Left renal cortex interstitium (tissue), 4 donors: ENCODE measurements at places on chromosomes 13 and 19.

DNA sequence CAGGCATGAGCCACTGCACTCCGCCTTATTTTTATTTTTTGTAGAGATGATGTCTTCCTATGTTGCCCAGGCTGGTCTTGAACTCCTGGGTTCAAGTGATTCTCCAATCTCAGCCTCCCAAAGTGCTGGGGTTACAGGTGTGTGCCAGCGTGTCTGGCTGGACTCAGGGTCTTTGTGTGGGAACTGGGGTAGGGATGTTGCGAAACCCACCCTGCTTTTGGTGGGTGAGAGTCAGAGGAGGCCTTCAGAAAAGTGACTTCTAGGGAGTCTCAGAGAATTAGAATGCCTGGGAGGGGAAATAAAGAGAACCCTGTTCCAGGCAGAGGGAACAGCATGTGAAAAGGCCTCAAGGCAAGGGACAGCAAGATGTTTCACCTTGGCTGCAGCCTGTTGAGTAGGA, 13.2 kb downstream of the TLE5 start:
- DNase-seq = no peak

- no peak for DNase-seq
Observed at GRCh38 chr13:21010621-21011020, 50.8 kb downstream of the LATS2 start.

DNA sequence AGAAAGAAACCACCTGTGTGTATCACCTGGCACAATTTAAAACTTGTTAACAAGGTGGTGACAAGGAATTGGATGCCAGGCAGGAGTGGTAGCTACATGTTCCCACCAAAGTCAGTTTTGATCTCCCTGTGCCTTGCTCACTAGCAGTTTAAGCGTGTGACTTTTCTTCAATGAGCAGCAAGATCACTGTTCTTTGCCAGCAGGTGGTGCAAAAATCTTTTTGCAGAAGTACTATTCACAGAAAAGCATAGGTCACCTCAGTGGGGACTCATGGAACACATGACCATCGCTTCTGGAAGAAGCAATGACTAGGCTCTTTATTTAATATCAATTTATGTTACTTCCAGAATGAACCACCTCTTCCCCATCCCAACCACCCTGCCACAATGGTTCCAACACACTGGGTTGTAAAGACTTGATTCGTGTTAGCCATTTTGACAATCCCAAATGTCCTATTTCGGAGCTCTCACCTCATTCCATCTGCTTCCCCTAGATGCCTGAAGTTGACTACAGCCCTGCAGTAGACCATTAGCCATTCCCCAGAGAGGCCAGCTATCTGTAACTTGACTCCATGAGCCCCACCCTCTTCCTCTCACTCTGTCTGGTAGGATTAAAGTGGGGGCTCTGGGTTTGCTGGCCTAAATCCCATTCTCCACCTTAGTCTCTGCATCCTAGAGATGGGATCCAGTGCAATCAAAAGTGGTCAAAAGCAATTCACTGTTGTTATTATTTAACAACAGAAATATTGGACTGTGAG, 59.1 kb upstream of the TNFRSF19 start:
- DNase-seq = no peak

DNA sequence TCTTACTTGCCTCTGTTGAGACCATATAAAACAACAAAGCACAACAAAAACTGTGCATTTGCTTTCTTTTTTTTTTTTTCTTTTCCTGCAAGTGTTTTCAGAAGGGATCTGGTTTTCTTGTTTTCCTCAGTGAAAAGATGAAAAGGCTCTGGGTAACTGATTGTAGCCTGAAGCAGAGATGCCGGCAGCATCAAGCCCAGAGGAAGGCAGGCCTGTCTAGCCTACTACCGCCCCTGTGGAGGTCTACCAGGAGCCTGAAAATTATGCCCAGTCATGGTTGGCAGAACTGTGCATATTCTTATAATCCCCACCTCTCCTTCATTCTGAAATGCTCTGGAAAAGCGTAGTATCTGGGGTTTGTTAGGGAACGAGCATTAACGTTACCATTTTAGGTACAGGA, 32.6 kb upstream of the MEDAG start:
- DNase-seq = no peak

- no peak for DNase-seq
Observed at GRCh38 chr13:26601669-26602068, 44.2 kb downstream of the WASF3 start.

GRCh38 chr19:30229525-30230174, 142.5 kb upstream of the ZNF536 start:
- DNase-seq = no peak

DNA sequence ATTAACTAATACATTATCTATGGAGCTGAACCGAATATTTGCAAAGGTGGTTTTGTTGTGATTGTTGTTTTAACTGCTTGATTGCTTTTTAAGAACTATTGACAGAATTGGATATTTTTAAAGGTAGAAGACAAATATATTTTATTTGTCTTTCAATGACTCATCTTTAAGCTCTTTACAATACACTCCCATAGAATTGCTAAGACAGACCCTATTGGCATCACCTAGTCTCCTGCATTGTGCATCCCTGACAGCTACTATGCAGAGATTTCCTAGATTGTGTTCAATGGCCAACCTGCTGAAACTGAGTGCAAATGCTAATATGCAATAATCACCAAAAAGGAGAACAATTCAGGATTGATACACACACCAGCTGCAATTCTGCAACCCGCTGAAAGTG, 19.7 kb upstream of the SCEL start:
- DNase-seq = no peak

GRCh38 chr19:49923055-49924003, 5.7 kb upstream of the ATF5 start:
- DNase-seq = no peak

DNA sequence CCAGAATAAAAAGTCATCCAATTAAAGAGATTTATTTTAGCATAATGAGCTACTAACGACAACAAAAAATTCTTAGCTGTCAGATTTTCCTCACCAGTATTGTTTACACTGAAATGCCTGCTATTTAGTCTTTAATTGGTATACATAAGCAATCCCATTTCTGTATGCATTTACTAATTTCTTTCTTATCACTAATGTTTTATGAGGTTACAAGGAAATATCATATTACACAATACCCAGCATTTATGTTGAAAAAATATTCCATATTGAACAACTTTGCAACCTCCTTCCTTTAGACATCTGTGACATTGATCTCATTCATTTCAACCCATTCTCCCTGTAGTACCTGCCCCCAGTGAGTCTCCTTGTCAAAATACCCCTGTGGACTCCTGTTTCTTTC, 135.4 kb downstream of the SLITRK6 start:
- no peak for DNase-seq

DNA sequence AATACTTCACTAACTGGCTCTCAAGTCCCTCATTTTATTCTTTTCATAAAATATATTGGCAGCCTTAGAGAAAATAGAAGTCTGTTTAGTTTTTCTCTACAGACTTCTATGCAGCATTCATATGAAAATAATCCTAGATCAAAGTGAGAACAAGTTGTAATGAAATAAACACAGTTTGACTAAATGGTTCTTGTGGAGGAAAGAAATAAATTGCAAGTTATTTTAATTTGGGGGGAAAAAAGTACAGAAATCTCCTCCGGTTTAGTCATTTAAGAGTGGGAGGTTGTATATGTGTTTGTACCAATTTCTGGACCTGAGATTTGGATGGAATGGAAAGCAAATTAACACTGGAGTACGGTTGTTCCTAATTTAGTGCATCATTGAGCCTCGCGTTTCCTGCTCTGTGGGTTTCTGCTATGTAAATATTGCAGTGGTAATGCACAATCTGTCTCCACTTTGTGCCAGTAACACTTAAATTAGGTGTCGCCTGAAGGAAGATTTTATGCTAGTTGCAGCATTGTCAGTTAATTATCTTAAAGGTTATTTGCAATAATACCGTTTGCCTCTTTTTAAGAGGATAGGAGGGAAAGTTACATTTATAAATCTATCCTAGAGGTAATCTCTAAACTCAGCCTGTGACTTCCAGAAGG, 100.2 kb downstream of the ZIC5 start:
- DNase-seq = no peak

DNA sequence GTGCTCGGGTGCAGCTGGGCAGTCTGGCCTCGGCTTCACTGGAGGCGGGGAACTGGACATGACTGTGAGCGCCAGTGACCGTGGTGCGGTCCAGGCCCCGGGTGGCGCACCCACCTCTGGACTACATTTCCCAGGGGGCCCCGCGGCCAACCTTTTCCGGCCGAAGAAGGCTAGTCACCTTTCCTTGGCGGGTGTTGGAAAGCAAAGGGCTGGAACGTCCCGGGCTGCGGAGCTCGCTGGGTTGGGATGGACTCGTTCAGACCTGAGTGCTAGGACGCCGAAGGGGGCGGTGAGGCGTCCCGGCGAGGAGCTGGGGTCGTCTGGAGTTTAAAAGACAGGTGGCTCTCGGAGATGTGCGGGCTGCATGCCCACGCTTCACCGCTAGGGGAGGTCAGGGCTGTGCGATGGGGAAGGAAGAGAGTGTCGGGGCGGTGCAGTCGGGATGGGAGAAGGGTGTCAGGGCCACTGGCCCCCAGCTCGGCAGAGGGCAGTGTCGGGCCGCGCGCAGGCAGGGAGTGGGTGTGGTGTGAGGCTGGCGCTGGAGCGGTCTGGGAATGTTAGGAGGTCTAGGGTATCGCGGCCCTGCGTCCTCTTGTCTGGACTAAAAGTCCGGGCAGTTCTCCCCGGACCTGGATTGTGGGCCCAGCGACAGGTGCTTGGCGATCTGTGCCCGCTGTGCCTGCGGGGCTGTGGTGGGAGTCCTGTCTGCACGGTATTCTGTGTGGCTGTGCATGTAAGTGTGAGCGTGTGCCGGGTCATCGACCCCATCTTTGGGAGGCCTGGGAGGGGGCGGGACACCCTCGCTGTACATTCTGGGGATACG, 57.1 kb downstream of the ZNF568 start:
- peak; percentile 84 for DNase-seq

GRCh38 chr19:30498707-30499106, 126.5 kb downstream of the ZNF536 start:
- DNase-seq = no peak

GRCh38 chr13:32823597-32823996, 192.6 kb upstream of the KL start:
- no peak for DNase-seq

GRCh38 chr13:81133066-81133465, 792.1 kb upstream of the SPRY2 start:
- DNase-seq = no peak

DNA sequence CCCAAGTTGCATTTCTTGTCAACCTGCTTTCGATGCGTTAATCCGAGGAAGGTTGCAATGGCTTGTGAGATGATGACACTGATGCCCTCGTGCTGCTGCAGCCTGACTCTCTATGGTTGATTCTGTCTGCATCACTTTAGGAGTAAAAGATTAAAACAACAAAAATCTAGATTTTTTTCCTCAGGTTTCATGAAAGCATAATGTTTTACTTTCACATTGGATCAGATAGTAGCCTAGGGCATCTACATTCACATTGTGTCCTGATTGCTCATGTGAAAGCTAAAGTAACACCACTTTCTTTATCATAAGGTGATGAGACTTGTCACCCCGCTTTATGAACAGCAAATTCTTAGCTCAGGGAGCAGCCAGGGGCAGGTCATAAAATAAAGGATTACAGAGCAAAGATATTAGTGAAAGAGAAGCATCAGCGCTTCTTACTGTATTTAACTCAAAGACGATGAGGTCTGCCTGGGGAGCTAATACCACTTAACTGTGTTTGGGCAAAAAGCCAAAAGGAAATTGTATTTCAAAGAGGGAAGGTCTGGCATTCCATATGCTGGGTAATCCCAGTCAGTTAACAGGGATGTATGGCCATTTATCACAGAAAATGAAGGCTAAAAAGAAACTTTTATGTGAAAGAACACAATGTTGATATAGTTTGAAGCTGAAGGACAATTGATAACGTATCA, 270.5 kb downstream of the GPC6 start:
- DNase-seq = no peak

- DNase-seq = no peak
Observed at GRCh38 chr13:81458170-81458569, 1117.2 kb upstream of the SPRY2 start.

GRCh38 chr13:50340551-50341287, 325.5 kb downstream of the KCNRG start:
- no peak for DNase-seq

- no peak for DNase-seq
Observed at GRCh38 chr19:47778954-47779351, 450 bp downstream of the SELENOW start.

DNA sequence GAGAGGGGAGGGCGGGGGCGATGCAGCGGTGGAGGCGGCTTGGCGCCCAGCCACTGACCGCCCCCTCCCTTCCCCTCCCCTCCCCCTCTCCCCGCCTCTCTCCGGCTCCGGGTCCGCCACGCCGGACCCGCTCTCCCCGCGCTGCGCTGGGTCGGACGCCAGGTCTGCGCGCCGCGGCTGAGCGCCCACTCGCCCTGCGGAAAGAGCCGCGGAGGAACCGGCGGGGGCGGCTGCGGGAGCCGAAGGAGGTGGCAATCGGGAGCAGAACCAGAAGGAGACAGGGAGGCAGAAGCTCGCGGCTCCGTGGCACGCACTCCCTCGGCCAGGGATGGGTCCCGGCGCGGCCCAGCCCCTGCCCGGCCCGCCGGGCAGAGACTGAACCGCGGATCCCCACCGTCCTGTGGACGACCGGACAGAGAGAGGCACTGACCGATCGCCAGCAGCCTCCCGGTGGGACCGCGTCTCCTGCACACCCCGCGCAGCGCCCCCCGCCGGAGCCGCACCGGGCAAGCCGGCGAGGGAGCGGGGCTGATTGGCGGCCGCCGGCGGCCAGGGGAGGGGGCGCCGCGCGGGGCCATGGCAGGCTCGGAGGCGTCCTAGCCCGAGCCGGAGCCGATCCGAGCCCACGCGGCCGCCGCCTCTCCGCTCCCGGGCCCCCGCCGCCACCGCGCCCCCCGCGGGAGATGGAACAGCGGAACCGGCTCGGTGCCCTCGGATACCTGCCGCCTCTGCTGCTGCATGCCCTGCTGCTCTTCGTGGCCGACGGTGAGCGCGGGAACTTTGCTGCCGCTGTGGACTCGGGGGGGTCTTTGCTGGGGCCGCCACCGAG, at the start of gene VSTM2B:
VSTM2B (plus strand) TSS at position 94 of the 829 bp plus-strand sequence; CDS start at position 684, 590 bp downstream.
- no peak for DNase-seq

GRCh38 chr13:114050536-114051450, 76.9 kb upstream of the C13orf46 start:
- DNase-seq = no peak

GRCh38 chr13:30418717-30419459, 3.4 kb upstream of the UBE2L5 start:
- DNase-seq = no peak

- DNase-seq = no peak
Observed at GRCh38 chr13:67650471-67650870, 420.3 kb upstream of the PCDH9 start.

GRCh38 chr13:21100994-21101757, 39.8 kb upstream of the LATS2 start:
- no peak for DNase-seq
